Naive thymus-derived CD8-positive, alpha-beta T cell (primary cell): ENCODE measurements at places on chromosomes 16 and 17. TPM values are rescaled to one million over a fixed set of nuclear protein-coding genes. Genes with fewer than 3 reads are reported as not detected.

- peaks cover 2% of the 10 kb centered on the region for H3K27me3 ChIP-seq
- H3K4me3 ChIP-seq = no peak overlapping the region
These were observed 55.9 kb upstream of the ZNF469 start for GRCh38 chr16:88326611-88327485.

DNA sequence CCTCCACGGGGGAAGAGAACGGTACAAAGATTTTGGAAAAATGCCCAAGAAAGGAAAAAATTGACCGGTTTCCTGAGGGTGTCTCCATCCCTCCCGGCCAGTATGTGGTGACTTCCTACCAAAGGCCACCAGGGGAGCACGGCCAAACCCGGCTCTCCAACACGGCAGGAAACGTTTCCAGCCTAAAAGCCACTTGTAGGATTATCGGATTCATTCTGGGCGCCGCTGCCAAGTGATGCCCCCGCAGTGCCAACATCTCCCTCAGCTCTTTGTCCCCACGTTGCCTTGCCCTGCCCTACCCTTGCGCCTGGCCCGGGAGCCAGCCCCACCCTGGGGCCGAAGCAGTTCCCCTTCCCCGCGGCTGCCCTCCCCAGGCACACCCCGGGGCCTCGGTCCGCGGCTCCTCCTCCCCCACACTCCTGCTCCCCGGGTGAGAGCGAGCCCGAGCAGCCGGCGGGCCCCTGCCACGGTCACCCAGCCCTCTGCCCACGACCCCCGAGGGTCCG is 688 bp downstream of the CRK start:
- peaks cover 58% of the 10 kb centered on the region for H3K4me1 ChIP-seq
- peaks cover 12% of the 10 kb centered on the region for H3K36me3 ChIP-seq
- peak overlapping the region; percentile 92 for H3K4me3 ChIP-seq
- H3K27ac ChIP-seq = peak overlapping the region; percentile 95

GRCh38 chr17:38867968-38868816 is 1.7 kb upstream of the LASP1 start:
- peaks cover 47% of the 10 kb centered on the region for H3K4me1 ChIP-seq
- peak overlapping the region; percentile 95 for H3K4me3 ChIP-seq
- H3K36me3 ChIP-seq = no peaks in the 10 kb centered on the region

DNA sequence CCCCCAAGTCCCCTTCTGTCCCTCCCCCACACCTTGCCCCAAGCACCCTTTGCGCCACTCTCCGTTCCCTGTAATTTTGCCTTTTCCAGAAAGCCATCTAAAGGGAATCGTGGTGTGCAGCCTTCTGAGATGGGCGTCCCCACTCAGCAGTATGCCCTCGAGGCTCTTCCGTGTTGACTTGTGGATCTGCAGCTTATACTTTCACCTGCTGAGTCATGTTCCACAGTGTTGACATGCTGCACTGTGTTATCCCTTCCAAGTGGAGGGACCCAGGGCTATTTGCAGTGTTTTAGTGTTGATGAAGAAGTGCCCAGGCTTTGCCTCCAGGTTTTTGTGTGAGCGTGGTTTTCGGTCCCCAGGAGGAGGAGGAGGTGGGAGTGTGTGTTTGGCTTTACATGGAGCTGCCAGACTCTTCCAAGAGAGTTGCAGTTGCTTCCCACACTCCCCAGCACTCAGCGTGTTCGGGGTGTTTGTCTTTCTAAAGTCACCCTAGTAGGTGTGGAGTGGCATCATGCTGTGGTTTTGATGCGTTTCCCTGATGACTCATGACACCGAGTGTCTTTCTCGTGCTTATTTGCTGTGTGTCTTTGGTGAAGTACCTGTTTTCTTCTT is 32.1 kb upstream of the JPT2 start:
- H3K27ac ChIP-seq = peak overlapping the region; percentile 83
- no peaks in the 10 kb centered on the region for H3K27me3 ChIP-seq

- no peaks in the 10 kb centered on the region for H3K27me3 ChIP-seq
- peaks cover 2% of the 10 kb centered on the region for H3K4me1 ChIP-seq
- no peaks in the 10 kb centered on the region for H3K36me3 ChIP-seq
- peak within 1 kb of the TSS; percentile 72 for H3K27ac ChIP-seq
- no peak for DNase-seq
These were observed at the start of gene MILR1 for GRCh38 chr17:64448665-64449512. TSS of gene MILR1 (plus strand) at chr17:64449115. CDS start at chr17:64449169, 54 bp downstream.

The GDPD1 gene
- 4.0 TPM for polyA plus RNA-seq

- no peaks in the 10 kb centered on the region for H3K4me1 ChIP-seq
- DNase-seq = no peak
- H3K27ac ChIP-seq = no peak overlapping the region
- peaks cover 32% of the 10 kb centered on the region for H3K27me3 ChIP-seq
These were observed 479.1 kb downstream of the SOX9 start for GRCh38 chr17:72599891-72600290.

GRCh38 chr17:65042946-65043345 is 13.6 kb downstream of the GNA13 start:
- peak overlapping the region; percentile 89 for H3K27ac ChIP-seq
- H3K27me3 ChIP-seq = no peaks in the 10 kb centered on the region
- H3K4me3 ChIP-seq = no peak overlapping the region
- peaks cover 63% of the 10 kb centered on the region for H3K4me1 ChIP-seq
- no peak for DNase-seq
- H3K36me3 ChIP-seq = peaks cover 56% of the 10 kb centered on the region

DNA sequence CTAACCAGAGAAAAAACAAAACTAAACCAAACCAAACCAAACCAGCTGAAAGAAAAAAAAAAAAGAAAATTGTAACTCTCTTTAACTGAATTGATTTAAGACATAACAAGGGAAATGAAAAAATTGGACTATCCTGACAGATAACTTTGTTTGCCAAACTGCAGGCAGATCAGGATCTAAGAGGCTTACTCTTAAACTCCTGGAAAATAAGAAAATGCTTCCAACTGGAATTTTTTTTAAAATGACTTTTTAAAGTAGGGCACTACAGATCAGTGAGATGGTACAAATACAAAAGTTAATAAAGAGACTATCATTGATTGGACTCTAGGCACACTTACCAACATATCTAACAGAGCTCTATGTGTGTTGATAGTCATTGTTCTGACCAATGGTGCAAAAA is 125.5 kb upstream of the KCNJ16 start:
- H3K36me3 ChIP-seq = no peaks in the 10 kb centered on the region
- H3K4me1 ChIP-seq = no peaks in the 10 kb centered on the region
- H3K27ac ChIP-seq = no peak overlapping the region
- H3K4me3 ChIP-seq = no peak overlapping the region
- no peak for DNase-seq
- peaks cover 3% of the 10 kb centered on the region for H3K27me3 ChIP-seq

DNA sequence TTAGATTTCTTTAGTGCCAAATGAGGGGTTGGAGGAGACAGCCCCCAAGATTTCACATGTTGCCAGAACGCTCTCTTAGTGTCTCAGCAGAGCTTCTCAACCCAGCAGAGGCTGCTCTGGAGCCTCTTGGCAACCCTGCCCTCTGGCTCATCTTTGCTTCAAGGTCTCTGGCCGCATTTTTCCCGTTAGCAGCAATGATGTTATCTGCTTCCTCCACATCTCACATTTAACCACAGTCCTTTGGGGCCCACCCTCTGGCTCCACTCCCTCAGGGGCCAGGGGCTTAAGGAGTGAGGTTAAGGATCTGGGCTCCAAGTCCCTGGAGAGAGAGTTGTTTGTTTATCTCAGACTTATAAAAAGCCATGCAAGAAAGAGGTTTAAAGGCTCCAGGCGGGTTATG is 3.3 kb upstream of the XYLT1 start:
- no peak for DNase-seq
- H3K27me3 ChIP-seq = no peaks in the 10 kb centered on the region
- no peaks in the 10 kb centered on the region for H3K36me3 ChIP-seq
- peaks cover 35% of the 10 kb centered on the region for H3K4me1 ChIP-seq

GRCh38 chr17:39325528-39326240 is 75.7 kb downstream of the FBXL20 start:
- DNase-seq = no peak
- no peaks in the 10 kb centered on the region for H3K27me3 ChIP-seq
- H3K27ac ChIP-seq = peak overlapping the region; percentile 28
- H3K36me3 ChIP-seq = peaks cover 5% of the 10 kb centered on the region
- H3K4me3 ChIP-seq = no peak overlapping the region

GRCh38 chr17:64007838-64008282 is 9.7 kb downstream of the PRR29 start:
- H3K36me3 ChIP-seq = no peaks in the 10 kb centered on the region
- no peak overlapping the region for H3K4me3 ChIP-seq
- H3K4me1 ChIP-seq = peaks cover 71% of the 10 kb centered on the region

GRCh38 chr17:76497979-76498875 is 3.0 kb downstream of the RHBDF2 start:
- no peaks in the 10 kb centered on the region for H3K27me3 ChIP-seq
- peaks cover 87% of the 10 kb centered on the region for H3K4me1 ChIP-seq
- H3K4me3 ChIP-seq = peak overlapping the region; percentile 90
- DNase-seq = no peak
- H3K27ac ChIP-seq = peak overlapping the region; percentile 82

GRCh38 chr16:8575399-8575798 is 14.9 kb downstream of the TMEM114 start:
- H3K36me3 ChIP-seq = no peaks in the 10 kb centered on the region
- DNase-seq = no peak
- H3K4me1 ChIP-seq = no peaks in the 10 kb centered on the region
- no peak overlapping the region for H3K27ac ChIP-seq

GRCh38 chr16:82587289-82587688 is 39.5 kb upstream of the CDH13 start:
- no peak for DNase-seq
- no peak overlapping the region for H3K27ac ChIP-seq
- no peak overlapping the region for H3K4me3 ChIP-seq
- no peaks in the 10 kb centered on the region for H3K36me3 ChIP-seq
- H3K4me1 ChIP-seq = no peaks in the 10 kb centered on the region

The ANKRD40CL gene
- polyA plus RNA-seq = not detected

- peaks cover 3% of the 10 kb centered on the region for H3K36me3 ChIP-seq
- H3K27ac ChIP-seq = peak overlapping the region; percentile 76
- peak; percentile 86 for DNase-seq
- peaks cover 24% of the 10 kb centered on the region for H3K4me1 ChIP-seq
These were observed 9.3 kb downstream of the GIT1 start for GRCh38 chr17:29579866-29580771.

- peak overlapping the region; percentile 18 for H3K27ac ChIP-seq
- peaks cover 3% of the 10 kb centered on the region for H3K4me1 ChIP-seq
- no peak overlapping the region for H3K4me3 ChIP-seq
- H3K36me3 ChIP-seq = no peaks in the 10 kb centered on the region
- DNase-seq = no peak
- no peaks in the 10 kb centered on the region for H3K27me3 ChIP-seq
These were observed 12.2 kb downstream of the CD2BP2 start for GRCh38 chr16:30342751-30343490.

The VPS25 gene
- polyA plus RNA-seq = 64.5 TPM

DNA sequence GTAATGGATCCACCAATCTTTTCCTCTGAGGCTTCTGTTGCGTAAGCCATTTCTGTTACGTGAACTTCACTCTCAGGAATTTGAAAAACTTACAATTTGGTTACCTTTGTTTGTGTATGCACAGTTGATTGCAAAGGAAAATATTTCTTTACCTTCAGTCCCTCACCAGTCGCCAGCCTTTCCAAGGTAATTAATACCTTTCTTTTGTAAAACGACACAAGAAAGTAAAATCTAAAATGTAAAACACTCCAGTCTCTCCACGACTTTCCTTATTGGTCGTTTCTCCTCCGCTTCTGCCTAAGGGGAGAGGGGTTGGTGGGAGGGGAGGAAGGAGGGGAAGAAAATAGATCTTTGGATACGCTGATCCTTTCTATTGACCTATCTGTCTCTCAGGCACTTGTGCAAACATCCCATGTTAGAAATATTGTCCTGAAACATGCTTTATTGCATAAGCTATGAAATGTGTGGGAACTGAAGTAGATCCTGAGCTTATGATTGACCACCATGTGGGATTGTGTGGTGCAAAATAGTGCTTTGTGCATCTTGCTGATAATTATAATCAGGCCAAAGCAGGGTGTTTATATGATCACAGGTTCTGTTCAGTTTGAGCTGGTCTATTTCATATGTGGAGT is 32.4 kb upstream of the EFCAB13 start:
- H3K4me1 ChIP-seq = peaks cover 34% of the 10 kb centered on the region
- H3K36me3 ChIP-seq = no peaks in the 10 kb centered on the region
- H3K27ac ChIP-seq = no peak overlapping the region
- no peak for DNase-seq

- no peak overlapping the region for H3K4me3 ChIP-seq
- no peak overlapping the region for H3K27ac ChIP-seq
- no peaks in the 10 kb centered on the region for H3K4me1 ChIP-seq
- DNase-seq = no peak
- no peaks in the 10 kb centered on the region for H3K27me3 ChIP-seq
These were observed 479.5 kb downstream of the TMEM114 start for GRCh38 chr16:8110572-8111514.

- no peaks in the 10 kb centered on the region for H3K36me3 ChIP-seq
- no peak for DNase-seq
- no peak overlapping the region for H3K4me3 ChIP-seq
- H3K4me1 ChIP-seq = peaks cover 5% of the 10 kb centered on the region
These were observed 2.6 kb downstream of the CD300LB start for GRCh38 chr17:74528491-74529199.

GRCh38 chr16:8530752-8531384 is 59.4 kb downstream of the TMEM114 start:
- H3K27me3 ChIP-seq = peaks cover 8% of the 10 kb centered on the region
- no peak for DNase-seq
- no peaks in the 10 kb centered on the region for H3K4me1 ChIP-seq
- no peaks in the 10 kb centered on the region for H3K36me3 ChIP-seq

The DNAAF8 gene
- polyA plus RNA-seq = 0.34 TPM

DNA sequence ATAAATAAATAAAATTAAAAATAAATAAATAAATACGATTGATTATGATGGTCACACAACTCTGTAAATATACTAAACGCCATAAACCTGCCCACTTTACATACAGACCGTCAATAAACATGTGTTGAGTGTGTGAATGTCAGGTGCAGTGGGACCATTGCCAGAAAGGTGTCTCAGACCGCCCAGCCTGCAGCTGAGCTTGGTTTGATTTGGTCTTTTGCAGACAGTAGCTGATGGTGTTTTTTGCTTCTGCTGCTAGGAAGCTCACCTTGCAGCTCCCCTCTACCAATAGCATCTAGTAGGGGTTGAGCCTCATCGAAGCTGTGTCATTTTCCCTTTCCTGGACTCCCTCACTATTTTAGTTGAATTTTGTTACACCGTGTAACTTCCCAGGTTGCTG is 23.5 kb downstream of the UBALD1 start:
- H3K4me3 ChIP-seq = no peak overlapping the region
- H3K36me3 ChIP-seq = no peaks in the 10 kb centered on the region
- DNase-seq = no peak
- peaks cover 4% of the 10 kb centered on the region for H3K27me3 ChIP-seq
- no peaks in the 10 kb centered on the region for H3K4me1 ChIP-seq
- H3K27ac ChIP-seq = no peak overlapping the region

GRCh38 chr16:47732523-47733111 is 271.5 kb downstream of the PHKB start:
- DNase-seq = no peak
- H3K36me3 ChIP-seq = no peaks in the 10 kb centered on the region
- no peaks in the 10 kb centered on the region for H3K4me1 ChIP-seq
- H3K4me3 ChIP-seq = no peak overlapping the region

The MLYCD gene
- polyA plus RNA-seq = 2.2 TPM
